ENCODE measurements at places on chromosomes 1 and 21. TPM values are rescaled to one million over a fixed set of nuclear protein-coding genes. Genes with fewer than 3 reads are reported as not detected.

Gene SPRR1B
- not detected for total RNA-seq

Gene AK2
- 135 TPM for total RNA-seq

Gene VWA5B1
- 0.30 TPM for total RNA-seq

Gene OR2T35
- total RNA-seq: not detected

Gene SCAF4
- total RNA-seq: 74.3 TPM

Gene SERPINC1
- not detected for total RNA-seq

Gene ZMYM4
- 92.6 TPM for total RNA-seq

Gene NKAIN1
- total RNA-seq: 73.2 TPM

Gene CHIT1
- not detected for total RNA-seq

Gene NMNAT2
- total RNA-seq: 3.2 TPM

Gene POLR3GL
- 15.5 TPM for total RNA-seq

Gene DMBX1
- not detected for total RNA-seq

Gene ABCD3
- 36.4 TPM for total RNA-seq

Gene PRAMEF8
- total RNA-seq: not detected

Data from neural crest cell (in vitro differentiated cells).